ENCODE measurements at places on chromosomes 7 and 10.

GRCh38 chr7:1127001-1127400, 33.0 kb downstream of the ZFAND2A start:
- DNase-seq, result no peak

DNA sequence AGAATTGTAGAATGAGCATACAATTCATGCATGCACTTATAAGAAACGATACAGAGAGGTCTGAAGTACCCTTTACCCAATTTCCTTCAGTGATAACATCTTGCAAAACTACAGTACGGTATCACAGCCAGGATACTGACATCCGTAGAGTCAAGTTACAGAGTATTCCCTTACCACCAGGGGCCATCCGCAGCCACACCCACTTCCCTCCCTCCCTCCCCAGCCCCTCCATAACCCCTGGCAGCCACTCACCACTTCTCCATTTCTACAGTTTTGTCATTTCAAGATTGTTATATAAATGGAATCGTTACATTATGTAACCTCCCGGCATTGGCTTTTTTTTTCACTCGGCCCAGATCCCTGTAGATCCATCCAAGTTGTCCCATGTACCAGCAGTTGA, 113.6 kb upstream of the RET start:
- no peak for DNase-seq

DNA sequence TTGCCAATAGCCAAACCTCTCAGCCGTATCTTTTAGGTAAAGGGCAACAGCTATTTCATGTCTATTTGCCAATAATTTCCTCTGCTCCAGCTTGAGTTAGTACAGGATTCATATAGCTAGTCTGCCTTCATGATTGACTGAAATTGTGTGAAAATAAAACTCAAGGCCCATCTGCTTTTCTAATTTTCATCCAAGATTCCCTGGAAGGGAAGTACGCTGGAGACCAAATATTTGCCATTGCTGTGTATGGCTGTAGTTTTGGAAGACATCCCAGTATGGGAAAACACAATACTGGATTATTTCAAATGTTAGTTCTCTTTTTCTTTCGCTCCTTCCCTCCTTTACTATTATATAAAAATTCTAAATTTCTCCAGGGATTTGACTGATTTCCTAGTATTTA, 652.4 kb downstream of the CNTNAP2 start:
- DNase-seq, result no peak

GRCh38 chr7:24980534-24981170, 674 bp upstream of the OSBPL3 start:
- no peak for DNase-seq

GRCh38 chr7:157558875-157559595, 222.2 kb downstream of the DNAJB6 start:
- no peak for DNase-seq

- no peak for DNase-seq
These were observed 34.5 kb upstream of the MEOX2 start for GRCh38 chr7:15720849-15721471.

GRCh38 chr10:2985729-2986232, 81.6 kb upstream of the PFKP start:
- DNase-seq, result no peak

GRCh38 chr7:110386006-110386405, 704.9 kb upstream of the LRRN3 start:
- no peak for DNase-seq

DNA sequence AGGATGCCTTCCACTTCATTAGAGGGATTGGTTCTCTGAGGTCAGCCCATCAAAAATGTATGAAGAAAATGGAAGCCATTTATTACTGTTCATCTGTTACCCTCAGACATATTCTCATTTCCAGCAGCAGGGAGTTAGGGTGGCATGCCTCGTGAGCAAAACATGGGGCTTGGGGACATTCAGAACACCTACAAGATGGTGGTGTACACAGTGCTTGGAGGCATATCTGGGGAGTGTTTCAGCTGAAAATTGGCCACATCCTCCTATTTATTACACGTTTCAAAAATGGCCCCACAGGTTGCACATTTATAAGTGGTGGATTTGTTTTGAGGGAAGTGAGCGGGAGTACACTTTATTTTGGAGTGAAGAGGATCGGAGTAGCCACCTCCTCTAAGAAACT, 93.4 kb downstream of the SPAG6 start:
- no peak for DNase-seq

- no peak for DNase-seq
These were observed 34.8 kb downstream of the TRDMT1 start for GRCh38 chr10:17166699-17167098.

- no peak for DNase-seq
These were observed 130.1 kb downstream of the TCERG1L start for GRCh38 chr10:131181456-131181855.

DNA sequence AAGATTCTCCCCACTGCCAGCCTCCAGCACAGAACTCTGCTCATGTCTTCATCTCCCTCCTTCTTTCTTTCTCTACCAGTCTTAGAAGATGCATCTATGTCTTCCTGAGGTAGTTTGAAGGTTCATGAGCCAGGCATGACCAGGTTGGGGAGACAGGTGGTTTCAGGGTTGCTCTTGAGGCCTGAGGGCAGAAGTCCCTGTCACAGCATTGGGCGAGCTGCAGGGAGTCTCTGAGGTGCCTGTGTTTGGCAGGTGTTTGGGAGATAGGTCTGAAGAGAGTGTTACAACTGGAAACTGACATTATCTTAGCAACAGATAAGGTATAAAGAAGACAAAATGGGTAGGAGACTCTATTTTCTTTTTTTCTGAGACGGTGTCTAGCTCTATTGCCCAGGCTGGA, 18.7 kb downstream of the PRSS2 start:
- DNase-seq, result no peak

GRCh38 chr10:132913559-132914115, 28.7 kb downstream of the CFAP46 start:
- DNase-seq, result no peak

- DNase-seq, result no peak
These were observed 209.7 kb upstream of the AUTS2 start for GRCh38 chr7:69388452-69389137.

GRCh38 chr7:1531263-1531978, 919 bp downstream of the MAFK start:
- DNase-seq, result no peak

DNA sequence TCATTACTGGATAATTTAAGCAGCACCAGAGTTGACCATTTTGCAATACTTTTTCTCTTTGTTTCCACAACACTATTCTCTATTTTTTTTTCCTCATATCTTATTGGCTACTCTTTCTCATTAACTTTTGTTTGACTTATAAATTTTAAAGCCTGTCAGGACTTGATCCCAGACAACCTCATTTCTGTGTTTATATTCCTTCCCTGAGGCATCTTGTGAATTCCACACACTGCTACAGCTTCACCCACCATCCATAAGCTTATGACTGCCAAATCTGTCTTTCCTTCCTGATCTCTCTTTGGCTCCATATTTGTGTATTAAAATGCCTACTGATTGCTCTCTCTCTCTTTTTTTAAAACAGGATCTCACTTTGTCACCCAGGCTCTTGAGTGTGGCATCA, 124.6 kb upstream of the MBL2 start:
- DNase-seq, result no peak

DNA sequence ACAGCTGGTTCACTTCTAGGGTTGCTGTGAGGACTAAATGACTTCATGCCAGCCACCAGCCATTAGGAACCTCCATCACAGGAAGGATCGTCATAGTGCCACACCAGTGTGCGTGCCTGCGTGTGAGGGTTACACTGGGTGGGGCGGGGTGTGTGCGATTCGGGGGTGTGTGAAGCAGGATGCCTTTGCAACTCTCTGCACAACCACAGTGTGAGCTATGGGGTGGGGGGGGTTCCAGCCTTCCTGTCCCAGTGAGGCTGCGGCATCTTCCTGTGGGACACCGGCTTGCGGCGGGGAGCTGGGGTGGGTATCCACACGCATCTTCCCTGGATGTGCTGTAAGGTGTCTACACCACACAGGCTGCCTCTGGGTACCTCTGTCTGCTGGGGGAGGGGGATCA, 6.9 kb upstream of the ELFN1 start:
- no peak for DNase-seq
